ENCODE measurements at places on chromosomes 13 and 19. TPM values are rescaled to one million over a fixed set of nuclear protein-coding genes. Genes with fewer than 3 reads are reported as not detected.

DNA sequence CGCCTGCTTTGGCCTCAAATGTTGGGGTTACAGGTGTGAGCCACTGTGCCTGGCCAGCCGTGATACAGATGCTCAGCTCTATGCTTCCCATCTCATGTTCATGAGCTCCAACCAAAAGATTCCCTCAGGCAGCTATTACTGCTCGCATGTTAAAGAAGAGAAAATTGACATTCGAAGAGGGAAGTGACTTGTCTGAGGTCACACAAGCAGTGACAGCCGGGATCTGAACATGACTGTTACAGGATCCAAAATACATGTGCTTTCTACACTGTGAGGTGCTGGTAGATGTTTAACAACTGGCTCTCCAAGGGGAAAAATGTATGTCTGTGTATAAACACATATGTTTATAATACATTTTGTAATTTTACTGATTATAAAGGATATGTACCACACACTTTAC is 11.3 kb downstream of the FPR1 start:
- DNase-seq: no peak

DNA sequence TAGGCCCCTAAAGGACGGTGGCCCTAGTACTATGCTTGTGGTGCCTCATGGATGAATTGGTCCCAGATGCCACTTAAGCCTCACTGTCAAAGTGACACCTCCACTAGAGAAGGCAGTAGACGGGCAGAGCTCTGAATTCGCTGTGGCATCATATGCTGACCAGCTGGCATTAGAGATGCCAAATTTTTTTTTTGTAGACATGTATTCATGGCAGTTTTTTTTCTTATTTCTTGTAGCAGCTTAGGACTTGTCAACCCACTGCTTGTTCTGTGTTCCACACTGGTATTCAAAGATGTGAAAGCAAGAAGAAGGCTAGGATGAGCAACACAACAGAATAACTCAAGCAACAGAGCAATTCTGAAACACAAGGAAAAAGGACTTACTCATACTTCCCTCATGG is 212.5 kb downstream of the DLEU7 start:
- no peak for DNase-seq

GRCh38 chr19:18351544-18351943 is 11.1 kb downstream of the PGPEP1 start:
- DNase-seq: no peak

KIR3DL1 gene
- 0.23 TPM for total RNA-seq

FLT3 gene
- not detected for total RNA-seq

UBAC2 gene
- total RNA-seq: 55.2 TPM

Measured in activated CD4-positive, alpha-beta memory T cell treated with anti-CD3 and anti-CD28 coated beads, Interleukin-2, amount 10 ng/mL, durations not matched to agents 7 days and 5 days (primary cell).